ENCODE measurements at places on chromosomes 1 and 21.

- DNase-seq, result no peak
These were observed 1.8 kb upstream of the FABP3 start for GRCh38 chr1:31374511-31375196.

GRCh38 chr1:59427784-59428183 lies 130.9 kb downstream of the FGGY start:
- DNase-seq, result no peak

DNA sequence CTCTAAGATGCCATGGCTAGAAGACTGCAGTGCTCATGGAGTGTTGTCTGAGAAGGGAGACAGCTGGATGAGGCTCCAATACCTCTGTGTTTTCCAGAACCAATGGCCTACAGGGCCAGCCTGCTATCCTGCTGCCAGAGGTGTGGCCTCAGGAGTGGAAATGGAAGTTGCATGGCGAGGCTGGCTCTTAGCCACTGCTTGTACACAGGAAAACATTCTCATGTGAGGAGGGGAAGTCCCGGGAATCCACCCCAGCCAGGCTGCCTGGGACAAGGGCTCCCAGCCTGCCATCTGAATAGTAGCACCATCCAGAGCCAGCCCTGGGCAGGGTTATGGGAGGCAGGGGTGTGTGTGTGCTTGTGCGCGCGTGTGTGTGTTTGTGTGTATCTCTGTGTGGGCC lies 56.5 kb downstream of the SDC3 start:
- no peak for DNase-seq

DNA sequence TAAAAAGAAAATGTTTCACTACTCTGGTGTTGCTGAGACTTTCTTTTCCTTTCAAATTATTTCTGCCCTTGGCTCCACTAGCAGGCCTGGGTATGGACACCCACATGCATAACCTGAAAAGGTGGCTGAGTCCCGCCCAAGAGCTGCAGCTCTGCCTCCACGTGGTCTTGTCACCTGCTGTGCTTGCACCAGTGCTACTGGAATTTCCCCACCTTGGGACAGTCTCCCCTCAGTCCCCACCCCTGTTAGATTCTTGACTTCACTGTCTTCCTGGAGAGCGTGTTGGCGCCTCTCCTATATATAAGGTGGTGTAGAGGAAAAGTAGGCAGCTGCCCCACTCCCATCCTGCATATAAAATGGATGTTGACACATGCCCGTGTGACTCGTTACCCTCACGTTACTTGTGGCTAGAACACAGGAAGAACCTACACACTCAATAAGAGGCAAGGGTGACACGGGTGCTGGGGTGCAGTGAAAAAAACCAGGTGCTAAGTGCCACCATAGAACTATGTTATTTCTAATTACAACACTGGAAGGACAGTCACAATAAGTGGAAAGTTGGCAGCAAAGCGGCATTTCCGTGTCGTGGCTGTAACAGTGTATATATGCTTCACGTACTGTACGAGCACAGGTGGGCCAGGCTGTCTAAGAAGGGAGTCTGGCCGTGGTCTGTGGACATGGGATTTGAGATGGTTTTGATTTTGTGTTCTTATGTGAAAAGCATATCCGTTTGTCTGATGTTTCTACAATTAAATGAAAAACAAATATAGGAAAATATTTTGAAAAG lies 61.0 kb downstream of the POFUT2 start:
- peak; percentile 9 for DNase-seq

- no peak for DNase-seq
These were observed 721.9 kb downstream of the PTPRU start for GRCh38 chr1:29958271-29958670.

GRCh38 chr1:116273042-116273783 lies 99.8 kb upstream of the ATP1A1 start:
- DNase-seq, result no peak

DNA sequence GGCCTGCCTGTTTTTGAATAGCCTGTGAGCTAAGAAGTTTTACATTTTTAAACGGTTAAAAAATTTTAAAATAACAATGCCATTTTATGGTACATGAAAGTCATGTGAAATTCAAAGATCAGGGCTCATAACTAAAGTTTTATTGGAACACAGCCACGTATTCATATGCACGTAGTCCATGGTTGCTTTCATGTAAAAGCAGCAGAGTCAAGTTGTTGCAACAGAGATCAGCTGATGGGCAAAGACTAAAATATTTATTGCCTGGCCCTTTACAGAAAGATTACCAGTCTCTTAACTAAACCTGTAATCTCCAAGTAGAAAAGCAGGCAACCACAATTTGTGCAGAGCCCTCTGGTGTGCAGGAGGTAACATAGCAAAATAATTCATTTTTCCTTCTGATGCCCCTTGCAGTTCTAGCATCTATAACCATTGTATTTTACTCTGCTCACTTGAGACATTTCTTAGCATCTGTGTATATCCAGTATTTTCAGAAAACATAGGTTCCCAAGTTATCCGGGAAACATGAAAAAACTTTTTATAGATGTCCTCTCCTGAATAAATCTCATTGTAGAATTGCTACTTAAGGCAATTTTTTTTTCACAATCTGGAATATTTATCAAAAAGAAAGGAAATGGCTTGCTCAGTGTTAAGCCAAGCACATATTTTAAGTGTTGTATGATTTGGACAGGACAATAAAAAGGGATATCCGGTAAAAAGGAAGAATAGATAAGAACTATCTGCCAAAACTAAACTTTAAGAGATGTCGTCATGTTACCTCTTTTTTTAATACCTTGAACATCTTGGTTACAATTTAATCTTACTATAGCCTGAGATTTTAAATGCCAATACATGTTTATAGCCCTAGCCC lies 430.8 kb downstream of the PLPP3 start:
- no peak for DNase-seq

- DNase-seq, result no peak
These were observed 48.4 kb downstream of the NEK7 start for GRCh38 chr1:198205016-198205684.

GRCh38 chr1:169867012-169867675 lies 26.6 kb downstream of the SCYL3 start:
- DNase-seq, result no peak

DNA sequence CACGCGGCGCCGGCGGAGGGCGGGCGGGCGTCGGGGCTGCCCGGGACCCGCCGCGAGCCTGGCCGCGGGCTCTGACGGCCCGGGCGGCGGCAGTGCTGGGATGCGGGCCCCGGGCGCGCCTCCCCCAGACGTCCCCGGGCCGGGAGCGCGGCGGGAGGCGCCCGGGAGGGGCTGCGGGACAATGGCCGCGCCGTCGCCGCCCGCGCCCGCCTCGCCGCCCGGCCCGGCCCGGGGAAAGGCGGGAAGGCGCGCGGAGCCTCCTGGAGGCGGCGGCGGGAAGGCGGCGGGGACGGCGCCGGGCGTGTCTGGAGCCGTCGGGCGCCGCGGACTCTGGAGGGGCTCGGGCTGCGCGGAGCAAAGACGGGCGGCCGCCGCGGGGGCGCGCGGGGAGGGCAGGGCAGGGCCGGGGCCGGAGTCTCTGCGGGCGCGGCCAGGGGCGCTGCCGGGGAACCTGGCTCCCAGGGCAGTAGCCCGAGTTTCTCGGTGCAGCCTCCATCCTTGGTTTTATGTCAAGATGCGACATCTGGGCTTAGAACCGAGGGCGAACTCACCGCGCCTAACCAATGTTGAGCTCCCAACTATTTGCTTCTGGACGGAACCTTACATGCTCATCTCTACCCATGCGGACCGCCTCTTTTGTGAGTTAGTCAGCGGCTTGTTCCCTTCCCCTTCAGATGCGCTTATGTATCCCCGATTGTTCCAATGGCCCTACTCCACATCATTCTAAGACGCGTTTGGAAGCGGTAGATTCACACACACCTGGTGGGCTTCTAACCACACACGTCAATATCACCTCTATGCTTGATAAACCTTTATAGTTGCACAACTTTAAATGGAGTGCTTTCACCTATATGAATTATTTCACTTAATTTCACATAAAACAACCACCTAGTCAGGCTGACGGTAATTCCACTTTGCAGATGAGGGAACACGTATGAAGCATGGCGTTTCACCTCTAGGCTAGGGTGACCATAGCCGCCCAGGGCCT lies 651 bp downstream of the ZBTB8A start:
- peak; percentile 49 for DNase-seq

- no peak for DNase-seq
These were observed 30.0 kb downstream of the ZNHIT6 start for GRCh38 chr1:85678193-85678592.

DNA sequence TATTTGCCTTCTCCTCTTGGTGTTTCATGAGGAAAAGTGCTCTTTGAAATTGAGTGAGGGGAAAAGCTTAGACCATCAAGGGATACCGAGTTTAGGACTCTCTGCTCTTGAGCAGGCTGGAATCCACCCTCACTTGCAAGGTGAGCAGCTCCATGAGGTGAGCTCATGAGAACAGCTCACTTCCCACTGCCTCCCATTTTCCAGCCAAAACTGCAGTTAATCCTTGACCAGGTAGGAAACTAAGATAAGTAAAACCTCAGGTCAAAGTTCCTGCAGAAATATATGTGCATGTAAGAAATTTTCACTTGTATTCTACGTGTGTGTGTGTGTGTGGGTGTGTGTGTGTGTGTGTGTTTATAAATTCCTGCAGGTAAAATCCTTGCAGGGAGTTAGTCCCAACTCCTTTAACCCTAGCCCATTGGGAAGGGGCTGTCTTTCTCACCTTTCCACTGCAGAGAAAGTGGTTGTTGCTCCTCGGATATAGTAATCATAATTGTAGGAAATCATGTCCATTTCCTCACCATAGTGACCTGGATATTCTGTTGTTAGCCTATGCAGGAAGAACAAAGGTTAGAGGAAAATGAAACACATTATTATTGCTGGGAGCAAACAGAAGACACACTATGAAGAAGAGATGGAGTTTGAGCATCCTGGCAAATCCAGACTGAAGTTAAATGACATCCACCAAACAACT lies 28.3 kb downstream of the DPT start:
- DNase-seq, result no peak

DNA sequence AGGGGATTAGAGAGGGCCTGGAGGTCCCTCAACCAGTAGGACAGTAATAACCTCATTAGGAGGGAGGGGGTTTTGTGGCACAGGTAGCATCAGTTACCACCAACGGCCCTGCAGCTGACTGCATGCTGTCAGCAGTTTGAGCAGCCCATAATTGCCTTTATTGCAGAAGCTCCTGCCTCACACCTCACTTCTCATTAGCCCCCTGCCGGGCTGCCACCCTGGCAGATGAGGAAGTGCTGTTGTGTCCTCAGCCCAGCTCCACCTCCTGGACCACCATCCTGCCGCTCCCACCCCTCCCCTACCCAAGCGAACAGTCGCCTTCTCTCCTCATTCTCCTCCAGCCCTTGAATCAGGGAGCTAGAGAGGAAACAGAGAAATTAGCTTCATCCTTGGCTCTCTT lies 237.4 kb downstream of the LMX1A start:
- peak; percentile 73 for DNase-seq

DNA sequence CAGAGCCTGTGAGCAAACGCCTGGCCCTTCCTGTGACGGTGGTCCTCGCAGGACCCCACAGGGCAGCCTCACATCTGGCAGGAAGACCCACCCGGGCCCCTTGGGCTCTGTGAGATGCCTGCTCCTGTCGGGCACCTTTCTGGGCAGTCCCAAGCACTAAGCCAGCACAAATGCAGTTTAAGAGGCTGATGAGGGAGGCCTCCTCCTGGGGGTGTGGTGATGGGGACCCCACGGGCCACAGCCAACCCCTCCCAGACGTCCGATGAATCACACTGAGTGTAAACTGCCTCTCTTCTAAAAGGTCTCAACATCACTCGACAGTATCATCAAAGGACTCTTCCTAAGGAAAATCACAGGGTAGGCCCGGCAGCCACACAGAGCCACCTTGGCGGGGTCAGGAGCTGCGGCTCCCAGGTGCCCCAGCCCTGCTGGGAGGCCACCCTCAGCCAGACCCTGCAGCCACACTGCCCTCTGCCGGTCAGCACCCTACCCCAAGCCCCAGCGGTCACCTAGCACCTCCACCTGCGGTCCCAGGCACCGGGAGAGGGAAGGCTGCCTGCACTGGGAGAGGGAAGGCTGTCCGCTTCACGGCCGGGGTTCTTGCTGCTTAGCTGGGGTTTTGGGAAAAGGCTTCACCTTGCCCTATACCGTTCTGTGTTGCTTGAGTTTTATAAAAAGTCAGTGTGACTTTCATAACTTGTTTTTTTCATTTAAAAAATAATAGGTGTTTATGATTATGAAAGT lies 3.9 kb upstream of the PRKCZ start:
- peak; percentile 46 for DNase-seq

DNA sequence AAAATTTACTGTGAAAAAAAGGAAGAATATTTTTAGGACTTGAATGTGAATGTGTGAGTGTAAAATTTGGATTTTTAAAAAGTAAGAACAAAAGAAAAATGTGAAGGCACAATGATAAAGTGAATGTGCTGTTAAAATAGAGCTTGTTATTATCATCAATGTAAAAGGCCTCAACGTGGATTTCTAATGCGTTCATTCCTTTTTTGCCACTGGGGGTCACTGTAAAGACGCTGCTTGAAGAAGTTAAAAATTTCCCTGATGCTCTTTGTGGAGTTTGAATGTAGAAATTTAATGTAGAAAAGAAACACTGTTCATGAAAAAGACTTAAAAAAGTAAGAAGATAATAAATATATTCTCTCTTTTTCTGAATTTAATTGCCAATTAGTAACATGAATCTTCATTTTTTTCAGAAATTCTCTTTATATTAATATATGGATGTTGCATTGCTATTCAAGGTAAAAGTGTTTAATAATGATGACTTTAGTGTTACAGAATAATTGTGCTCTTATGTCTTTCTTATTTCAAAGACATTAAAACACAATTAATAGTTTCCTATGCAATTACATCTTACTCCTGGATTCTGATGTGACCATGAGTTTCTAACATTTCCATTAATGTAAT lies 161.5 kb downstream of the DNM3 start:
- peak; percentile 72 for DNase-seq

GRCh38 chr1:159079525-159079924 lies 3.0 kb upstream of the AIM2 start:
- no peak for DNase-seq

DNA sequence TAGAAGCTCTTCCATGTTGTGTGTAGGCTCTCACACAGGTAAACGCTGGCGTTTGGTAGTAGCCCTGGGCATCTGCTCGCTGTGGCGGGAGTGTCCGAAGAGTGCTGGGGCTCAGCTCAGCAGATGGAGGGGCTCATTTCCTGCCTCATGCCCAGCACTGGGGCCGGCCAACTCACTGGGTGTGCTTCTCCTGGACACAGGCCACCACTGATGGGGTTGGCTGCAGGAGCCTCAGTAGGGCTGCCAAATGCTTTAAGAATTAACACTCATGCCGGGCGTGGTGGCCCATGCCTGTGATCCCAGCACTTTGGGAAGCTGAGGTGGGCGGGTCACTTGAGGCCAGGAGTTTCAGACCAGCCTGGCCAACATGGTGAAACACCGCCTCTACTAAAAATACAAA lies 20.9 kb downstream of the UQCRHL start:
- DNase-seq, result no peak

GRCh38 chr1:203367057-203367456 lies 16.1 kb upstream of the FMOD start:
- DNase-seq, result peak; percentile 73

DNA sequence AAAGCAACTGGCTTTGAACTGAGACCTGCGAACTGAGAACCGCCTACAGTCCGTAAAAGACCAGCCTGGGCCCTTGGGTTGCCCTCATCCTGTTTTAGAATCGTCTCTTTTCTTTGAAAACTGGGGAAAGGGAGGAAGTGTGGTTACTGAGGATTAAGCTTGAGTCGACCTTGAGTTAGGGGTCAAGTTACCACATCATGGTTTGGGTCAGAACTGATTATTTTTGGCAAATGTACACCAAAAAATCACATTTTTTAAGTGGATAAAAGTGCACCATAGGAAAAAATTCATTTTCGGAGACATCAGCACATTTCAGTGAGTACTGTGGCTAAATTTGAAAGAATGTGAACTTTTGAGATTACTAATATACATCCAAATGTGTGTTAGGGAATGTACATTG lies 76.9 kb upstream of the KAZN start:
- DNase-seq, result no peak
